Large intestine (tissue), 12 donors: ENCODE measurements at places on chromosomes 5 and 9. TPM values are rescaled to one million over a fixed set of nuclear protein-coding genes. Genes with fewer than 3 reads are reported as not detected.

Gene FAM221B
- polyA plus RNA-seq: 0.10 TPM

Gene BASP1
- 26.3 TPM for polyA plus RNA-seq

GRCh38 chr9:111429175-111429574, 55.0 kb downstream of the ECPAS start:
- H3K4me3 ChIP-seq: no peak overlapping the region
- H3K27ac ChIP-seq: no peak overlapping the region
- no peaks in the 10 kb centered on the region for H3K4me1 ChIP-seq
- no peaks in the 10 kb centered on the region for H3K27me3 ChIP-seq
- peaks cover 47% of the 10 kb centered on the region for H3K36me3 ChIP-seq

Gene AFAP1L1
- 9.6 TPM for polyA plus RNA-seq

DNA sequence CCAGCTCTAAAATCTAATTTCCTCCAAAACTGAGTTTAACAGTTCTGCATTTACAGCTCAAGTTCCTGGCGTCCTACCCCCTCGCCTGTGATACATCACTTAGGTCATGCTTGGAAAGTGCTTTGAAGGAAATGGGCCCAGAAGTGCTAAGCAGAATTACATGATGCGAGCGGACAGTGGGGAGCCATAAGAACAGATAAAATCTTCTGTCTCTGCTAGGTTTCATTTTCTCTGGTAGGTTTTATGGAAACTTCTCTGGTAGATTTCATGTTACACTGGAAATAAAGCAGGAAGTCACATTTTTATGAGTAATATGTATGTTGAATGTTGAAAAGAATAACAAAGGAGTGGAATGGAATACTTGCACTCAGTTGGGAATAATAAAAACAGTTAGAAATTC, 138.3 kb downstream of the ZDHHC21 start:
- no peak for DNase-seq
- H3K36me3 ChIP-seq: no peaks in the 10 kb centered on the region
- no peaks in the 10 kb centered on the region for H3K27me3 ChIP-seq
- H3K4me3 ChIP-seq: no peak overlapping the region
- H3K4me1 ChIP-seq: no peaks in the 10 kb centered on the region

Gene DCAF12
- polyA plus RNA-seq: 45.1 TPM

GRCh38 chr5:158754018-158754514, 345.6 kb downstream of the EBF1 start:
- no peaks in the 10 kb centered on the region for H3K4me1 ChIP-seq
- no peak for DNase-seq
- no peaks in the 10 kb centered on the region for H3K36me3 ChIP-seq

Gene UBAP2
- 26.1 TPM for polyA plus RNA-seq

GRCh38 chr5:124399426-124399961, 346.9 kb downstream of the ZNF608 start:
- H3K27ac ChIP-seq: no peak overlapping the region
- H3K4me3 ChIP-seq: no peak overlapping the region
- H3K27me3 ChIP-seq: no peaks in the 10 kb centered on the region
- H3K36me3 ChIP-seq: no peaks in the 10 kb centered on the region
- H3K4me1 ChIP-seq: peaks cover 7% of the 10 kb centered on the region
- no peak for DNase-seq

Gene TLX3
- not detected for polyA plus RNA-seq

DNA sequence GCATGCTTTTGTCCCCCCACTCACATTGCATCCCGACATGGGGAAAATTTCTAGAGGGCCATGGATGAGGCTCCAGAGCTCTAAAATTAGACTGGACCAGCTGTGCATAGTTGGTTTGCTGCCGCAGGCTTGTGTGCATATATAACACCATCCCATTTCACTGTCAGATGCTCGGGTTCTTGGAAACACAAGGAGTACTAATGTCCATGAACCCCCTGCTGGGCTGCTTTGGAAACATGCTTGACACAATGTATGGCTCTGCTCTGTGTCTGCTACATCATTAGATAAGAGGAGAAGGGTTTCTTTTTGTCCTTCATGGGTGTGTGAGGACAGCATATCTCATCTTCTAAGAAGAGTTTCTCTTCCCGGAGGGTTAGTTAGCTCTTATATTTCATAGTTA, 292.1 kb upstream of the RORB start:
- no peaks in the 10 kb centered on the region for H3K4me1 ChIP-seq
- no peak for DNase-seq
- no peaks in the 10 kb centered on the region for H3K36me3 ChIP-seq
- no peaks in the 10 kb centered on the region for H3K27me3 ChIP-seq

GRCh38 chr9:15420796-15421195, 1.9 kb upstream of the SNAPC3 start:
- DNase-seq: no peak
- peaks cover 4% of the 10 kb centered on the region for H3K4me1 ChIP-seq
- H3K27me3 ChIP-seq: no peaks in the 10 kb centered on the region
- peaks cover 8% of the 10 kb centered on the region for H3K36me3 ChIP-seq

Gene AMBP
- 3.6 TPM for polyA plus RNA-seq

Gene LEAP2
- 12.3 TPM for polyA plus RNA-seq

Gene ADAMTSL2
- 0.69 TPM for polyA plus RNA-seq

- H3K36me3 ChIP-seq: peaks cover 5% of the 10 kb centered on the region
- no peaks in the 10 kb centered on the region for H3K4me1 ChIP-seq
- H3K4me3 ChIP-seq: no peak overlapping the region
- no peaks in the 10 kb centered on the region for H3K27me3 ChIP-seq
- no peak for DNase-seq
- H3K27ac ChIP-seq: no peak overlapping the region
Observed at GRCh38 chr5:66151030-66151429, 6.9 kb downstream of the SREK1 start.

Gene FYB1
- polyA plus RNA-seq: 6.8 TPM

- peaks cover 50% of the 10 kb centered on the region for H3K4me1 ChIP-seq
- no peak for DNase-seq
- peaks cover 16% of the 10 kb centered on the region for H3K36me3 ChIP-seq
Observed at GRCh38 chr5:134000696-134001453, 3.9 kb downstream of the VDAC1 start.

DNA sequence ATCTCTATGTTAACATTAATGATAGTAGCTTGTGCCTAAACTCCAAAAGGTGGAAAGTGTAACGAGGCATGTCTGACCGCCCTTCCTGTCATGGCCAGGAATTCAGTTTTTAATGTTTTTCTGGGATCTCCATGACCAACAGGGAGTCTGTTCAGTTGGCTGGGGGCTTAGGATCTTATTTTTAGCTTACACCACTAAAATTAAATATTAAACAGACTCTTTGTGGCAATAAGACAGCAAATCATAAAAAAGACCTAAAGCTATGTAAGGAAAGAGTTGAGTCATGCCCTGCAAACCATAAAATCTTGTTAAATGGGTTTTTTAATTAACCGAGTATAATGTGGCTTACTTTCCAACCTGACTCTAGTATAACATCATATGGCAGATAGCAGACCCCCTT, 247.8 kb downstream of the DIRAS2 start:
- no peak for DNase-seq
- H3K27ac ChIP-seq: no peak overlapping the region
- peaks cover 16% of the 10 kb centered on the region for H3K4me1 ChIP-seq

DNA sequence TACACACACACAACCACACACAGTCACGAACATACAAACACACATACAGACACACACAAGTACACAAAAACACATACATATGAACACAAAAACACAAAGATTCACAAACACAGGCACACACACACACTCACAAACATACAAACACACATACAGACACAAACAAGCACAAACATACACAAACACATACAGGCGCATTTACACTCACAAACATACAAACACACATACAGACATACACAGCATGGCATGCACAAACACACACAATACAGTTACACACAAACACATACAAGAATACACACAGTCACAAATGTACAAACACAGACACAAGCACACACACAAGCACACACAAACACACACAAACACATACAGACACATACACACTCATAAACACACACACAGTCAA, 247.9 kb downstream of the TENT4A start:
- H3K27me3 ChIP-seq: no peaks in the 10 kb centered on the region
- no peaks in the 10 kb centered on the region for H3K36me3 ChIP-seq

- H3K4me1 ChIP-seq: peaks cover 4% of the 10 kb centered on the region
- H3K36me3 ChIP-seq: no peaks in the 10 kb centered on the region
- no peak for DNase-seq
Observed at GRCh38 chr5:61737301-61737963, 405.4 kb downstream of the ZSWIM6 start.

Gene PCDHB4
- polyA plus RNA-seq: 1.6 TPM

DNA sequence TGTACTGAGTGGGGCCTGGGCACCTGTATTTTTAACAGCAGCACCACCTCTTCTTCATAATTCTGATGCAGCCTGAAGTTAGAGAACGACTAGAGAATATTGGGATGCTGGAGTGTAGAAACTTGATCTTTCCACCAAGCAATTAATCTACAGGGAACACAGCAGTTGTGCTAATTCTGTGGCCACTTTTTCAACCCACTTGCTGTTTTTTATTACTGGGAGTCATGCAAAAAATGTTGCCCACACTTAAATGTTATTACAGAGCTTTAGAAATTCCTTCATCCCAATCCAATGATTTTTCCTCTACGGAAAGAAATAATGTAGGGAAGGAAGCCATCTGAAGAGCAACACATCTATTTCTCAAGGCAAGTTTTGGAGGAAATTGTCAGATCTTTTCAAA, 190.9 kb upstream of the TUT7 start:
- H3K36me3 ChIP-seq: no peaks in the 10 kb centered on the region
- H3K4me1 ChIP-seq: no peaks in the 10 kb centered on the region
- no peak overlapping the region for H3K27ac ChIP-seq
- H3K4me3 ChIP-seq: no peak overlapping the region
- H3K27me3 ChIP-seq: peaks cover 6% of the 10 kb centered on the region
- no peak for DNase-seq

Gene CCDC192
- 0.39 TPM for polyA plus RNA-seq

GRCh38 chr9:1550636-1551035, 464.5 kb upstream of the SMARCA2 start:
- no peak overlapping the region for H3K27ac ChIP-seq
- H3K4me1 ChIP-seq: no peaks in the 10 kb centered on the region
- H3K4me3 ChIP-seq: no peak overlapping the region
- no peaks in the 10 kb centered on the region for H3K36me3 ChIP-seq

DNA sequence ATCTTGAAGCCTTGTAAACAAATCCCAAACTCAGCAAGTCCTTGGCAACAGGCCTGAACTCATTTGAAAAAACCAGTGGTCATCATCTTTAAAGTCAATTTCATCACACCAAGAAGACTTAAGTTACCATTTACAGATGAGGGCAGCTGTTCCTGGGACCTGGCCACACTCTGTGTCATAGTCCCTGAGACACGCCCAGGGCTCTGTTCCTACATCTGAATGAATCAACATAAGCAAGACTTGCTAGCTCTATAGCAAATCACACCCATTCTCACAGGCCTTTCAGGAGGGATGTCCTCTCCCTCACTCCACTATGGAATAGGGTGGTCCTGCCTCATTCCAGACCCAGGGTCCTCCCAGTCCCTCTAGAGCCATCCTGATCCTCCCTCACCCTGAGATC, 142.8 kb downstream of the NSG2 start:
- H3K36me3 ChIP-seq: no peaks in the 10 kb centered on the region
- H3K27ac ChIP-seq: no peak overlapping the region
- peaks cover 4% of the 10 kb centered on the region for H3K27me3 ChIP-seq
- peaks cover 5% of the 10 kb centered on the region for H3K4me1 ChIP-seq
- DNase-seq: no peak
- H3K4me3 ChIP-seq: no peak overlapping the region

Gene FOXD4L3
- polyA plus RNA-seq: 0.12 TPM

Gene PCDHGB2
- polyA plus RNA-seq: 1.0 TPM

Gene PDE8B
- polyA plus RNA-seq: 4.0 TPM

DNA sequence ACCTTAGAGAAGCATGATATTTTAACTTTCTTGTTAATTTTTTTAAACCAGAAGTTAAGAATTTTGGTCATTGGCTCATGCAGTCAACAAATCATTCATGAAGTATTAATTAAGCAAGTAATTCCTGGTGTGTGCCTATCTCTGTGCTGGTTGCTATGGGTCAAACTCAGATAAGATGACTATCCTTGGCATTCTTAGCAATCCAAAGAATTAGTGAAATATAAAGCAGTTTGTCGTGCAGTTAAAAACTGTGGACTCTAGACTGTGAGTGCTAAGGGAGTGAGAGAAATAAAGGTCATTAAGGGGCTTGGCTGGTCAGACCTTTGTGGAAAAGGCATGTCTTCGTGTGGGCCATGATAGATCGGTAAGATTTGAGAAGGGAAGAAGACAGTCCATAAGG, 4.8 kb downstream of the CYFIP2 start:
- H3K27me3 ChIP-seq: peaks cover 4% of the 10 kb centered on the region
- peaks cover 9% of the 10 kb centered on the region for H3K4me1 ChIP-seq
- no peak overlapping the region for H3K4me3 ChIP-seq
- H3K36me3 ChIP-seq: no peaks in the 10 kb centered on the region

Gene ANKRD55
- 0.18 TPM for polyA plus RNA-seq

DNA sequence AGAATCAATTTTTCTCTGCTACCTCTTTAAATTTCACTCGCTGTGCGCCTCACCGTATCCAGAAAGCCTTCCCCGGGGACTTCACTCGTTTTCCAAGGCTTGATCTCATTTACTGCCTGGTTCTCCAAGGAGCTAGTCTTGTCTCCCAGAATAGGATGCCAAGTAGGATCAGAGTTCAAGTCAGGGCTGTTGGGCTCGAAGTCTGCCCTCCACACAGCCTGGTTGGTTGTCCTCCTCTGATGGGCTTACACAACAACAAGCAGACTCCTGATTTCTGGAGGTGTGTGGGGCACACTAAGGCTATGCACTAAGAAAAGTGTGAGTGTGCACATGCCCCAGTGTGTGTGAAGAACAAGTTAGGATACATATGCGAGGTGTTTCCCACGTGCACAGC, 14.0 kb upstream of the TNIP1 start:
- H3K36me3 ChIP-seq: no peaks in the 10 kb centered on the region
- H3K4me3 ChIP-seq: no peak overlapping the region
- peak overlapping the region; percentile 89 for H3K27ac ChIP-seq
- H3K27me3 ChIP-seq: no peaks in the 10 kb centered on the region

Gene ANKRD33B
- polyA plus RNA-seq: 0.88 TPM

Gene CCL27
- 0.18 TPM for polyA plus RNA-seq

Gene PHF24
- polyA plus RNA-seq: 1.6 TPM

DNA sequence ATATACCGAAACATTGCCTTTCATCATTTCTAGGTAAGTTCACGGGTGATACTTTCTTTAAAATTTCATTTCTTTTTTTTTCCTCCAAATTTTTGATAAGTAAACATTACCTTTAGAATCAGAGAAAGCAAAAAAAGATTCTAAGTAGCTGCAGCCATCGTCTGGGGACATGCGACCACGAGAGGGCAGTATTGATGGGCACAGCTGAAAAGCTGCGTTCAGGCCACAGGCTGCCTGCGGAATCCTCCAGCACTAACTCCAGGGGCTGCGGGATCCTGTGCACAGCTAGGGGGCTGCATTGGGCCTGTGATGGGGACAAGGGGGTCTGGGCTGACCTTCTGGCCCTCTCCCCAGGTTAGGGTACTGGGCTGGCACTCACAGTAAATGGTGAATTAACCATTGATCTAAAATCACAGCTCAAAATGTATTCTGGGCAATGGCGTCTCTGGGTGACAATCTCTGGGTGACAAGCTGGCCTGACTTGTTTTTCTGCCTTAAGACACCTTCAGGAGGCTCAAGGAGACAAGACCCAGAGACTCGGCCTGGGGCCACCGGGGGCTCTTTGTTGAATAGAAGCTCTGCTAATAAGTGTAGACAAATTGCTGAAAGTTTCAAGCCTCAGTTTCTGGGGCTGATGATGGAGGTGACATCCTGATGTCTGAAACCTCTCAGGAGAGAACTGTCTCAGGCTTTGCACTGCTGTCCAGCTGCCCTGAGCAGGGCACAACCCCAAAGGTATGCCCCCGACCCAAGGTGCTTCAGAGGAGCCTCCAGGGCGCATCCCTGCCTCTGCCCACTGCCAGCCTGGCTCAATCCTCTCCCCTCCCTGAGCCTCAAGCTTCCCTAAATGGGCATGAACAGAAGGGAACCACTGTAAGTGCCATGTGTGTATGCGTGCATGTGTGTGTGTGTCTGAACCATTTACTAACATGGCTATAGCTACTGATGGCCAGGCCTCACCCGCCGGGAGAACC, 44.3 kb upstream of the SARDH start:
- DNase-seq: peak; percentile 61
- H3K4me3 ChIP-seq: no peak overlapping the region
- peaks cover 6% of the 10 kb centered on the region for H3K4me1 ChIP-seq
- H3K27me3 ChIP-seq: no peaks in the 10 kb centered on the region
- H3K36me3 ChIP-seq: peaks cover 83% of the 10 kb centered on the region

Gene ITGA2
- polyA plus RNA-seq: 13.7 TPM
